Posterior cingulate gyrus (tissue), 11 donors: ENCODE measurements at places on chromosomes 1 and 21.

- DNase-seq = no peak
Measured at GRCh38 chr1:210596641-210597040, 267.9 kb downstream of the HHAT start.

GRCh38 chr1:100164216-100164615 lies 13.8 kb downstream of the LRRC39 start:
- DNase-seq = no peak

DNA sequence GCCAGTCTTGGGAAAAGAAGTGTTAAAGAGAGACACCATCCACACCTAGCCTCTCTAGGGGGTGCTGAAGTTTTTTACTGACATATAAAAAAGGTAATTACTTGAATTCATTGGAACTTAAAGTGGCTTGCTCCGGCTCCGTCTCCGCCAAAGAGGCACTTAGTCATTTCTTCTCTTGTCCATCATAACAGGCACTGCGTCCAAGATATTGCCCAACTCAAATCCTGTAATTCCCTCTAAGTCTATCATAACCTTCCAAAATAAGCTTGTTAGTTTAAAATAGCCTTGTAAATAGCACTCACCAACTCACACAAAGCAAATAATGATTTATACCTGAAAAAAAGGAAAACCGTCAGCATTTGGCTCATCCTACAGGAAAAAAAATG lies 160.5 kb downstream of the ZBTB18 start:
- DNase-seq = no peak

DNA sequence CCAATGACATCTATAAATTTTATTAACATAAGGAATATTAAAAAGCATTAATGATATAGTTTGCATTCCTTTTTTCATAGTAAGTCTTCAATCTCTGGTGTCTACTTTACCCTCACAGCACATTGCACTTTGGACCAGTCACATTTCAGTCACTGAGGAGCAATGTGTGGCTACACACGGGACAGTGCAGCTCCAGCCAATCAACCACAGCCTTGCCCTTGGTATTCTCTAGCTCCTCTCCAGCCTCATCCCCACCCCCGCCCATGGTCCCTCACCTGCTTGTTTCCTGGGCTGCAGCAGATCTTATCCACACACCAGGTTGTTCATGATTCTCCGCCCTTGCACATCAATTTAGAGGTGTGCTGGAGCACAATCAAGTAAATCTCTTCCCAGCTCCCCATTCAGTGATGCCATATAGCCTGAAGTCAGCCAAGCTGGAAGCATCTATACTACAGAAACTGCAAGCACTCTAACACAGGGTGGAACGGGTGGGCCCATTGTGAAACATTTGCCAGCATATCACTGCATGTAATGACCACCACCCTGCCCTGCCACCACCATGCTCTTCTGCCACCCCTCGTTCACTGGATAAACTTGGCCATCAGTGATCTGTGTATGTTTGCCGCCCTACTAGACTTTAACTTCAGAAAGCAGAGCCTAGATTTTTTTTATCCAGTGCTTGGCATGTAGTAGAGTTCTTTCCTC lies 93.0 kb upstream of the SLC44A3 start:
- no peak for DNase-seq

GRCh38 chr1:211490038-211490678 lies 1.8 kb downstream of the RD3 start:
- DNase-seq = peak; percentile 78

DNA sequence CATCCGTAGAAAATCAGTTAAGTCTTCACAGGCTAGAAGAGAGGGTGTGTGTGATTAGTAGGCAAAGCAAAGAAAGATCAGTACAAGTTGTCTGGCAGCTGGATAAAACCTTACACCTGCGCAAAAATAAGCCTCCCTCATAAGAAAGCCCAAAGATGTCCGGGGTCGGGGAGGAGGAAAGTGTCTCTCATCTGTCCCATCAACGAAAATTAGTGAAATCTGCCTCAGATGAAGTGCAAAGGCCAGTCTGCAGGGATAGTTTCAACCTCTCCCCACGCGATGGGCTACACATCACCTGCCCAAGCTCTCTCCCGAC lies 333.9 kb downstream of the SRGAP2C start:
- DNase-seq = no peak
